ENCODE measurements at places on chromosomes 4 and X. TPM values are rescaled to one million over a fixed set of nuclear protein-coding genes. Genes with fewer than 3 reads are reported as not detected.

The MUC7 gene
- not detected for total RNA-seq

The HSD17B13 gene
- 0.13 TPM for total RNA-seq

The KLF8 gene
- 2.2 TPM for total RNA-seq

The OTC gene
- total RNA-seq = not detected

The ATP8A1 gene
- 4.6 TPM for total RNA-seq

The CXCL3 gene
- total RNA-seq = 1.5 TPM

The ZNF732 gene
- 0.13 TPM for total RNA-seq

The NUDT10 gene
- 1.2 TPM for total RNA-seq
